ENCODE measurements at places on chromosomes 7 and 10.

GRCh38 chr7:146414373-146414772 is 297.8 kb downstream of the CNTNAP2 start:
- DNase-seq, result no peak

DNA sequence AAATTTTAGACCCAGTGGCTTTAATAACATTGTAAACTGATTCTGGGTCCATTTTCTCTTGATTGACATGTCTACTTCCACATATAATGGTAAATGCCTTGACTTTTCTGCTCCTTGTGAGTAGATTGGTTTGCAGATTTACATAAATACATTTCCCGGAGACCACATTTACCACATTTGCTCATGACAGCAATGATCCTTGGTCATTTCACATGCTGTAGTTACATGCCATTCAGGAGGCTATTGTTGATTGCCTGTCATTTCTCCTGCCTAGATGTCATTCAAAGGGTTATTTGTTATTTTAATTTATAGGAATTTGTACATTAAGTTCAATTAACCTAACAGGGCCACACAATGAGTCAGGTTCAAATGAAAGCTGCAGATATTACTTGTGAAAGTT is 280.5 kb downstream of the CNTNAP2 start:
- DNase-seq, result no peak

- DNase-seq, result no peak
Measured at GRCh38 chr10:62175251-62175650, 93.4 kb downstream of the RTKN2 start.

- DNase-seq, result no peak
Measured at GRCh38 chr7:17339139-17339538, 40.7 kb downstream of the AHR start.

DNA sequence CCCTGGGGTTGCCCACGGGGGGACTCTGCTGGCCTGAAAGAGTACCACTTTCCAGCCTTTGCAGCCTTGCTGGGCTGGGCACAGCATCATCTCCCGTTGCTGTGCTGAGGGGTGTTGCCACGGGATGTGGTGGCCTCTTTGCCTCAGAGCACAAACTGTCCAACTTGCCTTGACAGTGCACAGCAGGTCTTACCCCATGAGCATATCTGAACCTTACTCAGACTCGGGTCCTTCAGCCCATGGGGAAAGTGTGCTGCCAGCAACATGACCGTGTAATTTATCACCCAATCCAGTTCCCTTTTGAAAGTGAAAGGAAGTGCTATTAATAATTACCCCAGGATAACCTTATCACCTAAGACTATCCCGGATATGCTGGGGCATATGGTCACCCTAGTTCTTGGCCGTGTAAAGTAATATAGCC is 46.8 kb downstream of the TBXAS1 start:
- no peak for DNase-seq

DNA sequence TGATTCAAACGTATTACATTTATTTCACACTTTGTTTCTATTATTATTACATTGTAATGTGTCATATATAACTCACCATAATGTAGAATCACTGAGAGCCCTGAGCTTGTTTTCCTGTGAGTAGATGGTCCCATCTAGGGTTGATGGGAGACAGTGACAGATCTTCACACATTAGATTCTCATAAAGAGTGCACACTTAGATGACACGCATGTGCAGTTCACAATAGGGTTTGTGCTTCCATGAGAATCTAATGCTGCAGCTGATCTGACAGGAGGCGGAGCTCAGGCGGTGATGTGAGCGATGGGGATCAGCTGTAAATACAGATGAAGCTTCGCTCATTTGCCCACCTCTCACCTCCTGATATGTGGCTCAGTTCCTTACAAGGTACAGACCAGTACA is 36.1 kb downstream of the BMPER start:
- no peak for DNase-seq

DNA sequence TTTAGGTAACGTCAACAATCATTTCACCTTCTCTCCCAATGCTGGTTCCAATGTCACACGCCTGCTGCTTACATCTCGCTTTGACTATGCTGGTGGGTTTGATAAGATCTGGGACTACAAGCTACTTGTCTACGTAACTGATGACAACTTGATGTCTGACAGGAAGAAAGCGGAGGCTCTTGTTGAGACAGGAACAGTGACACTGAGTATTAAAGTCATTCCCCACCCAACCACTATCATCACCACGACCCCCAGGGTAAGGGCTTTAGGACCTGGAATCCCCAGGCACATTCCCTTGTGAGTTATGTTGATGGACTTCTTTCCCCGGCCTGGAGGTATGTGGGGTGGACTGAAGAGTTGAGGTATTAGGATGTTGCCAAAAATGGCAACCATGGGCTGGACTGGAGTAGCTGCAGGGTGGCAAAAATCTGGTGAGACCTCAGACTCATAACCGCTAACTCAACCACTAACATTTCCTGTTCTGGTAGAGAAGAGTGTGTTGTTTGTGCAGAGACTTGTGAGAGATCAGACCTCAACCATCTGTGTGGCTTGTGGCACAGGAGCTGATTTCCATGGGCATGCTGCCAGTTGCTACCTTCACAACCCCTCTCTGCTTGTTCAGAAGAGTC is 59.2 kb downstream of the CDHR3 start:
- no peak for DNase-seq

DNA sequence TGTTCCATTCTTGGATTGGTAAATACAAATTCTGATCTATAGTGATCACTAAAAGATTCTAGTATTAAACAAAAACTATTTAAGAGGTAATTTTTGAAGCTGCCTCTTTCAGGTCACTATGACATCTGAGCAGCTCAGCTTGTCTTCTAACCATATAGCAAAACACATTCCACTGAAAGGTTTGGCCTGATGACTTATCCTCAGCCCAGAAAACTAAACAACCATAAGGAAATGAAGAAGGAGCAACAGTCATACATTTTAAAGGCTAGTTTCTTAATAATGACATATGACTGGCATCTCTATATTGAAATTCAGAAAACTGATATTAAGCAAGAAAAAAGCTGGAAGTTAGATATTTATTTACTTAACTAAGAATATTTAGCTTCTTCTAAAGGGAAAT is 24.6 kb downstream of the NT5C2 start:
- DNase-seq, result no peak

GRCh38 chr10:31374146-31374696 is 55.2 kb downstream of the ZEB1 start:
- no peak for DNase-seq

DNA sequence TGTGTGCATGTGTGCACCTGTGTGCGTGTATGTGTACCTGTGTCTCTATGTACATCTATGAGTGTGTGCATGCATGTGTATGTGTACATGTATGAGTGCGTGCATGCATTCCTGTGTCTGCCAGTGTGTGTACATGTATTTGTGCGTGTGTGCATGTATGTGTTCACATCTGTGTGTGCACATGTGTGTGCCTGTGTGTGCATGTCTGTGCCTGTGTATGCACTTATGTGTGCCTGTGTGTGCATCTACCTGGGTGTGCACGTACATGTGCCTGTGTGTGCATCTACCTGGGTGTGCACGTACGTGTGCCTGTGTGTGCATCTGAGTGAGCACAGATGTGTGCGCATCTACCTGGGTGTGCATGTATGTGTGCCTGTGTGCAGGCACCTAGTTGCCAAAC is 102.2 kb upstream of the DIP2C start:
- DNase-seq, result no peak

- DNase-seq, result no peak
Measured at GRCh38 chr7:96246919-96247318, 75.0 kb downstream of the SLC25A13 start.

DNA sequence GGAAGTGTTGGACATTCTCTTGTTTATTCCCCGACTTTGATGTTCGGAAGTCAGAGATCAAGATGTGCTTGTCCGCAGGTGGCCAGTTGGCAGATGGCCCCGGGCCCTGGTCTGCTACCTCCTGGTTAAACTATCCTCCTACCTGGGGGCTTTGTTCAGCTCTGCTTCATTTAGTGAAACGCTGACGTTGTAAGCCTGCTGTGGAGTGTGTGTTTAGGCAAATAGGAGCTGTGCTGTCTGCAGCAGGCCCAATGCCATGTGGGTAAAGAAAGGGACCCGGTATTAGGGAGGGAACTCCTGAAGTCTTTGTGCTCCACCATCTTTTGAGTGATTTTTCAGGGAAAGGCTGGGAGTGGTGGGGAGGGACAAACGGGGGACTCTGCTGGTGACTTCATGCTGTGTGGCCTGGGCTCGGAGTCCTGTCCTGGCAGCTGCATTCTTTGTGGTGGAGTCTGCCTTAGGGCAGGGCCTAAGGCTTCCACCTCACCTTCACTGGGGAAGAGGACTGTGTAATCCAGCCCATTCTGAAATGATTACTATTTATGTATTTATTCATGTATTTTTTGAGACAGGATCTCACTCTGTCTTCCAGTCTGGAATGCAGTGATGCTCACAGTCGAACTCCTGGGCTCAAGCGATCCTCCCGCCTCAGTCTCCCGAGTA is 171.1 kb upstream of the KLF6 start:
- no peak for DNase-seq

GRCh38 chr10:112708461-112708860 is 241.6 kb upstream of the TCF7L2 start:
- DNase-seq, result no peak

DNA sequence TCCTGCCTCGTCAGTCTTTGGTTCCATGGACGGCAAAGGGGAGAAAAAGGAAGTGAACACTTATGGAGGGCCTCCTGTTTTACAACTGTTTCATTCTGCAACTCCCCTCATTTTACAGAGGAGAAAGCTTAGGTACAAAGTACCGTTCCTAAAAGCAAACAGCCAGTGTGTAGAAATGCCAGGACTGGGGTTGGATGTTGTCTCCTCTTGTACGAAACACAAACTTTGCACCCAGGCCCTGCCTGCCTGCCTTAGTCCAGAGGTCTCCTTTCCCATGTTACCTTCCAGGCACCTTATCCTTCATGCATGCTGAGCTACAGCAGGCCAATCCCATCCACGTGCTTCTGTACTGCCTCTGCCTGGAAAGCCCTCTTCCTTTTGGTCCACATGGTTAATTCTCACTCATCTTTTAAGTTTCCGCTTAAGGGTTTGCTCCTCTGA is 86.0 kb downstream of the ICA1 start:
- no peak for DNase-seq

DNA sequence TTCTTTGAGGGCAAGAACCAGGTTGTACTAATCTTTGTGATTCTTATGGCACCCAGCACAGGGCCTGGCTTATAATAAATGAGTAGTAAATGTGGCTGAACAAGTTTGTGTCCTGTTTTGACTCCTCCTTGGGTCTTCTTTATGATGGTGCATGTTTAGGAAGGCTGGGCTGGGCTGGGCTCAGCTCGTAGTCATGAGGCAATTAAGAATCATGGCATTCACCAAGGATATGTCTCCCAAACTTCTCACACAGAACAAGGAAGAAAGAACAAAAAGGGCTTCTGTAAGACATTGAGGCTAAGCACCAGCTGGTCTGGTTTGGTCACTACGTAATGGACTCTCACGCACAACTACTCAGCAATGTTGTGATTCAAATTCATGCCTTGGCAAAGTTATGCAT is 30.5 kb upstream of the YAE1 start:
- DNase-seq, result no peak

GRCh38 chr7:88278881-88279280 is 27.8 kb downstream of the STEAP4 start:
- peak; percentile 63 for DNase-seq

DNA sequence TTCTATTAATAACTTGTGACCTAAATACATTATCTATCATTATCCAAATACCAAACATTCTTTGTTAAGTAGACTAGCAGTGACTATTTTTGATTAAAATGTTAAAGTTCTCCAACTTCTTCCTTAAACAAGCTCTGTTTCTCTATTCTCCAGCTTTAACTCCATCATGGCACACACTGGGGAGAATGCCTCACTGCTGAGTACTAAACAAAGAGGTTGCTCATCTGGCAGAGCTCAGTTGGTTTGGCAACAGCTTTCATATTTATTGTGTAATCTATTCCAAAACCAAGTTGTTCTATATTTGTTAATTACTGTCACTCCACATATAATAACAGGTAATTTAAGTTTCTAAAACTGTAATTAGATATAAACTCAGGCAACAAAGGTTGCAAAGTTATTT is 89.6 kb downstream of the USP6NL start:
- no peak for DNase-seq

- DNase-seq, result no peak
Measured at GRCh38 chr7:33041631-33042428, 20.7 kb downstream of the NT5C3A start.

GRCh38 chr7:3712841-3713240 is 411.8 kb downstream of the SDK1 start:
- no peak for DNase-seq

GRCh38 chr10:5710859-5711258 is 26.2 kb downstream of the TASOR2 start:
- no peak for DNase-seq

- no peak for DNase-seq
Measured at GRCh38 chr7:85928500-85928899, 715.2 kb upstream of the GRM3 start.

- no peak for DNase-seq
Measured at GRCh38 chr10:18261768-18262231, 121.6 kb downstream of the CACNB2 start.

Measured in kidney epithelial cell (primary cell).